ENCODE measurements at places on chromosomes 2 and 18.

DNA sequence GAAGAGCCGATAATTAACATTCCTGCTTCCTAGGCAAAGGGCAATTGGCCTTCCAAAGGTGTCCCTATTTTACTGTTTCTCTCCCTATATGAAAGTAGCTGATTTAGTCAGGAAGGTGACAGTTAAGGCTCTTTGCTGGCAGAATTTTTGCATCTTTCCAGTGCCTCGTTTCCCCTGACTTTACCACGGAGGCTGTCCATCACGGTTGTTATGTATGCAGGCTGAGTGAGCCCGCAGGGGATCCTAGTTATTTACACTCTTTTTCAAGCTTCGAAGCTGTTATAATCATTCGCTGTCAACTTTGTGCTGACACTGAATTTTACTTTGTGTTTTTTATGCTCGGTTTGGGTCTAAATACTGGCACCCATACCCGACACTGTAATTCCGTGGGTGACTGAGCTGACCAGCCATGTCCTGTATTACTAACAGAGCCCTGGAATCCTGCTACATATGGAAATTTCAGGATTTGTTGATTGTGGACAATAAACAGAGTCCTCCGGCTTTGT lies 713.8 kb upstream of the FANCL start:
- DNase-seq: no peak

GRCh38 chr2:181807526-181807925 lies 84.0 kb upstream of the ITPRID2 start:
- DNase-seq: no peak

GRCh38 chr2:237774811-237775553 lies 23.6 kb upstream of the RBM44 start:
- DNase-seq: peak; percentile 68

GRCh38 chr2:5914811-5915611 lies 222.8 kb downstream of the SOX11 start:
- DNase-seq: peak; percentile 16

DNA sequence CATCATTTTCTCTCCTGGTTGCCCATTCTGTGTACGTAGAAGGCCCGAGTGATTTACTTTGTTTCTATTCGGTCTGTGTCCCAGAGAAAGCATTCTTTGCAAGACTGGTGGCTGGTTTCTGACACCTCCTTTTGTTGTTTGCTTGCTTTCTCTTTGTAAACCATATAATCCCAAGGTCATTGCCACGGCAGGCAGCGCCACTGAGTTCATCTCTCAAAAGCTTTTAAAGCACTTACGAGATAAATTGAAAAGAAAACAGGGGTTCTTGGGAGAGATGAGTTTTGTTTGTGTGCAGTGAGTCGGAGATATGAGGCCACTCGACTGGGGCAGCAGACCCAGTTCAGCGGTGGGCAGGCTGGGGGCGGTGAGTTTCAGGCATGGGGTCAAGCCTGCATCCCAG lies 137.6 kb downstream of the NCK2 start:
- DNase-seq: no peak

DNA sequence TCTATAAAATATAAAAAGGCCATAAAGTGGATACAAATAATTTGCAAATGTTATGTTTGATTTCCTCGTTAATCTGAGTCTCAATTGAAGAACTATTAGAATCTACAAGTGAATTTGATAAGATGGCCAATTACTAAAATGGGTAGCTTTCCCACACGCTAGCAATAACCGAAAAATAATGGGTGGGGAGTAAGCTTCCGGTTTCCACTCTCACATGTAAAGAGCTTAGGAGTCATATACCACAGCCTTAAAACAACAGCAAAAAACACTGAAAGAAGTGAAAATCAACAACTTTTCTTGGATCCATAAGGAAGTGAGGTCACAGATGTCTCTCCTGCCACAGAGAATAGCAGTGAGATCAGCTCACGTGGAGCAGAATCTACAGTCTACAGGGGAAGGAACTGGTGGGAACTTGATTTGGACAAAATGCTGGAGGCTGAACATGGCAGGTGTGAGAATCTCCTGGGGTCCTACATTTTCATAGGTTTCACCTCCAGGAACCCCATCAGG lies 18.6 kb downstream of the THAP4 start:
- DNase-seq: no peak

- no peak for DNase-seq
Measured at GRCh38 chr2:85547859-85548607, 9.1 kb downstream of the MAT2A start.

DNA sequence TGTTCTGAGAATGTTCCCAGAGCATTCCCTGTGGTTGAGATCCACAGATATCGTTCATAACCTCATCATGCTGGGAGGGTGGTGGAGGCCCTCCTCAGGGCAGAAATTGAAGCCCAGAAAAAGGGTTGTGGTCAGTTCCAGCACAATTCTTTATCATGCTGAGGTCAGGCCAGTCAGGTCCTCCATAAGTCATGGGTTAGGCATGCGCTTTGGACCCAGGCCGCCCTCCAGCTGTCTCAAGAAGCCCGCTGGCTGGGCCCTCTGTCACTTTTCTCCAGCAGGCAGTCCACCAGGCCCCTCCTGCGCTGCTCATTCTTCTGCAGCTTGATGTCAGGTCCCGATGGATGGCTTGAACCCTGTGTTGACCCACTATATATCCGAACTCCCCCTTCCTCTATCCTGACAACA lies 151.1 kb upstream of the NT5C1B start:
- no peak for DNase-seq

GRCh38 chr2:47601568-47601967 lies 181.4 kb upstream of the MSH6 start:
- DNase-seq: no peak

DNA sequence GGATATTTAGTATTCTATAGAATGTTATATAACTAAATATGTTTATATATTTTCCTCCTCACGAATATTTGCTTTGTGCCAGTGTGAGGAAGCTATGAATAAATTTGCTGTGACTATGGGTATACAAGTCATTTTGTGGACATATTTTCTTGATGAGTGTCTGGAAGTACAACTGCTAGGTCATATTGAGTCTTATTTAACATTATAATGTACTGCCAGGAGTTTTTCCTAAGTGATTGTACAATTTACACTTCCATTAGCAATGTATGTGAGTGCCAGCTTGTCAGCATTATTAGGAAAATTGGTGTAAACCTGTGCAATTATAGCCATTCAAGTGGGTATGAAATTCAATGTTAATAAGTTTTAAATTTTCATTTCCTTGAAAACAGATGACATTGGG lies 1328.9 kb upstream of the TMEFF2 start:
- DNase-seq: no peak

DNA sequence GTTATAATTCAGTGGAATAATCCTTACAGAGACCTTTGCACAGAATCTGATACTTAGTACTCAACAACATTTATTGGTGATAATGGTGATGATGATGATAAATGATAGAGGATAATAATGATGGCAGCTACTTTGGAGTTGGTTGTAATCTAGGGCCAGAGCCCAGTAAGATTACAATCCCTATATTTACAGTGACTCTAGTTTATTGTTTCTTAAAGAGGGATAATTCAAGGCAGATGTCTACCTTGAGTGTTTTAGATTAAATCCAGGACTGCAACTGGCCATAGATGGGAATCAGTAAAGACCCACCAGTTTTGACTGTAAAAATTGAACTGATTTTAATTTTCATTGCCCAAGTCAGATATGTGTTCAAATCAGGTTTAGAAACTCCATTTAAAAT lies 813.9 kb upstream of the CNTNAP5 start:
- DNase-seq: no peak

- no peak for DNase-seq
Measured at GRCh38 chr2:73243884-73244570, 9.9 kb downstream of the CCT7 start.

Measured in body of pancreas (tissue), 4 donors.